ENCODE measurements at places on chromosomes 7 and 10.

DNA sequence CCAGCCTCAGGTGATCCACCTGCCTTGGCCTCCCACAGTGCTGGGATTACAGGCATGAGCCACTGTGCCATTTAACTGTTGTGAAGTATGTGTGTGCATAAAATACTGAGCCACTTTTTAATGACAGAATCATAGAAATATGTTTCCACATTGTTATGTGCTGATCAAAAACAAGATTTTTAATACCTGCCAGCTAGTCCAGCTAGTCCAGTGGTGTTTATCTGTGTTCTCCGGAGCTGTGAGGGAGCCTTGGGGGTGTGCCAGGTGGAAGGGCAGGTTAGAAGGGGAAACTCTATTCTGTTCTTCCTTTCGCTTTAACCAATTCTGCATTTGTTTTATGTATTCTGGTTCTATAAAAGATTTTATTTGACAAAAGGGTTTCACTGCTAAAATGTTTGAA is 7.0 kb downstream of the FAM221A start:
- DNase-seq: no peak

GRCh38 chr10:63266391-63267316 is 133.5 kb downstream of the NRBF2 start:
- DNase-seq: no peak

DNA sequence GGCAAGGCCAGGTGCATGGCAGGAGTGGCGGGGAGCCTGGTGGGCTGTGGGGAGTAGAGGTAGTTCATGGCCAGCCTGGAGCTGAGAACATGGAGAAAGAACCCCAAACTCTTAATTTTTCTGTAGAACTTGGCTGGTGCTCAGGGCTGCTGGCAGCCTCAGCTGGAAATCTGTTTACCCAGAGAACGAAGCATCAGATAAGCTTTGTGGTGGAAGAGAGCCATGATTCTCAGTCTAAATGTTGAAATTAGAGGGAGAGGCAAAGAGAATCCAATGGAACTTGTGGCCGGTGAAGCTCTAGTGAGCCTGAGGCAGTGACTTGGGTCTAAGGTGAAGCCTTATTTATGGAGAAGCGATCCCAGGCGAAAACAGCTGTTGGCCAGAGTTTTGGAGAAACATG is 126.4 kb downstream of the CCDC3 start:
- DNase-seq: no peak

- DNase-seq: no peak
Measured at GRCh38 chr10:125231813-125232475, 71.6 kb upstream of the CTBP2 start.

- no peak for DNase-seq
Measured at GRCh38 chr7:52507546-52508255, 527.7 kb upstream of the POM121L12 start.

- no peak for DNase-seq
Measured at GRCh38 chr7:137172105-137172590, 171.4 kb downstream of the PTN start.

- no peak for DNase-seq
Measured at GRCh38 chr10:123042708-123043408, 34.1 kb downstream of the ACADSB start.

GRCh38 chr10:19652750-19653149 is 163.5 kb upstream of the PLXDC2 start:
- DNase-seq: no peak

DNA sequence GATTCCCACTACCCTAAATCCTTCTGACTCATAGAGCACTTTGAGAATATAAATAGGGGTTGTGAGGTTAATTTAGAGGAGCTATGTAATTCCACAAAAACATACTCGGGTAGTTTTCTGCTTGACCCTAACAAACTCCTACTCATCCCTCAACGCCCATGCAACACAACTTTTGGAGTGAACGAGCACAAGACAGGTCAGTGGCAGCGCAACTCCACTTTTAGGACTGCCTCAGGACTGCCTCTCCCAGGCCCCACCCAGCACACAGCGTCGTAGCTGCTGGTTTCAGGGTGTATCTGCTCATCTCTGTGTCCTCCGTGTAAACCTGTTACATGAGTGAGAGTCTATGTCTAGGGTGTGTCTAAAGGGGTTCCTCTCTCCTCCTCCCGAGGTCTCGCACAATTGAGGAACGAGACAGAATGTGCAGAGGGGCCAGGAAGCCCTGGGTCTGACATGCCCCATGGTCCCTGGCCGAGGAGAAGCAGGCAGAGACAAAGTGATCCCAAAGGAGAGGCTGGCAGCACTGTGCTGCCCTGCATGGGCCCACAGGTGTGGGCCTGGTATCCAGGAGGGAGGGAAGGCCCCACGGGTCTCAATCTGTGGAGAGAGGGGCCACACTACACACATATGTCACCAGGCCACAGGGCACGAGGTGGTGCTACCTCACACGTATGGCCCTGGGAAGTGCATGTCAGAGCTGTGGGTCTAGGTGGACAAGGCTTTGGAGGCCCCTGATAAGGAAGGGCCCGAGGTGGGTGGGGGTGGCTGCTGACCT is 45.5 kb downstream of the CAMK2B start:
- no peak for DNase-seq

DNA sequence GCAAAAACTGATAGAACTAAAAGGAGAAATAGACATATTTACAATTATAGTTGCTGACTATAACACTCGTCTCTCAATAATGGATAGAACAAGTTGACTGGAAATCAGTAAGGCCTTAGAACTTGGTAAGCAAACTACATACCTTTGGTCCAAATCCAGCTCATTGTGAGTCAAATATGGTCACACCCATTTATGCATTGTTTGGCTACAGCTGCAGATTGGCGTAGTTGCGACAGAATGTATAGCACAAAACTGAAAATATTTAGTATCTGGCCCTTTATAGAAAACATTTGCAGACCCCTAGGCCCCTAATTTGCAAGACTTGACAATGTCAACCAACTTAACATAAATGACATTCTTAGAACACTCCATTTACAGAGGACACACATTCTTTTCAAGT is 103.6 kb upstream of the EGR2 start:
- no peak for DNase-seq

DNA sequence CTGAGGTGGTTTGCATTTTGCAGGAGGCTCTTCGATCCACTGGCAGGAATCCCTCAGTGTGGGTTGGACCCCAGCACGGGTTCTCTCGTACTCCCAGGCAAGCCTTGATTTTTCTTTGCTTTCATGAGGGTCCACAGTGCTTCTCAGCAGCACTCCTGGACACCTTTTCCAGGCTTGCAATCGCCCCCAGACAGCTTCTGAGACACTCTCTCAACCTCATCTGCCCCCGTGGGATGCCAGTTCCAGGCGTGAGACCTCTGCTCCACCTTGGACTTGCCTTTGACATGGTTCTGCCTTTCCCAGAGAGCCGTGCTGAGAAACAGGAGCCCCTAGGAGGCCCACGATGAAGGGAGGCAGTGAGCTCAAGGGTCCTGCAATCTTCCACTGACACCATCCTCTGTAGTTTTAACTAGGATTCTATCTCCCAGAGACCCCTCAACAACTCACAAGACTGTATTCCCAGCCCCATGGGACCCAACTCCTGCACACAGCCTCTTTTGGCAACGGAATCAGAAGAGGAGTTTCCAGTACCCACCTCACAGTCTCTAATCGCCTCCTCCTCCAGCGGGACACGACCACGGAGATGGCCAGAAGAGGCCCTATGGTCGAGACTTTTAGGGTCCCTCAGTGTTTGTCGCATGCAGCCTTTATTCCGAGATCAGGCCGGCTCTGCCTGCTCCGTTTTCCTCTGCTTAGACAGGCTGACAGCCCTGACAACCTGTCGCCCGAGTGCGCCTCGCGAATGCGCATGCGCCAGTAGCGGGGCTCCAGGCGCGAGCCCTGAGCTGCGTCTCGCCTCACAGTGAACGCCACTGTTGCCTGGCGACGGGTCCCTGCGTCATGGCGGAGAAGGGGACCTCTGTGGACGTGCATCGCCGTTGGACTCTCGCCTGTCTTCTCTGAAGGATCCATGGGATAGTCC is 26.0 kb upstream of the ZNF273 start:
- peak; percentile 46 for DNase-seq

DNA sequence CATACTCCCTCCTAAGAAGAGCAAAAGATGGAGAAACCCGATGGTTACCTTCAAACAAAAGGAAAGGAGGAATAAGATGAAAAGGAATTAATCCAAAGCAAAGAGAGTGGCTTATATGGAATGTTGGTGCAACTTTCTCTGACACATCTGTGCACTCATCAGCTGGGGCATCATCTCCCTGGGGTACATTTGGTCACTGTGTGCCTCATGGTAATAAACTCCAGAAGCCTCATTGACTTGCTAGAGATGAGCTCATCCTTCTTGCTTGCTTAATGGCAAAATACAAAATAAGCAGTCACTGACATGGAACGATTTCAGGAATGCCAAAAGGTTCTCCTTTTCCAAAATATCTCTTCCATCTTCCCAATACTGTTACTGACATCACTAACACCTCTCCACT is 22.5 kb downstream of the CAV1 start:
- no peak for DNase-seq

DNA sequence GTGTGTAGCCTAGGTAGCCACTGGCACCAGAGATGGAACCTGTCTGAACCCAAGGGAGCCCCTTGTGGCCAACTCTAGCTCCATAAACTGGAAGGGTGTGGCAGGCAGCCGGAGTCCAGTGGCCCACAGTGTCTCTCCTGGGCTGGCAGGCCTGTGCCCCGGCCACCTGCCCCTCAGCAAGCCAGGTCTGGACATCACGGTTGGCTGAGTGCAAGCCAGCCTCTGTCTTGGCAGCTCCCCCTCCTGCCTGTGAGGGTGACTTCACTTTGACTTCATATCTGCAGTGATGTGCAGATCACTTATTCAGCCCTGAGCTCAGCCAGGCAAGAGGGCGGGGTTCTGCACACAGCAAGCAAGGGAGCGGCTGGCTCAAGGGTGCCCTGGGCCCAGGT is 1.3 kb upstream of the RET start:
- no peak for DNase-seq

DNA sequence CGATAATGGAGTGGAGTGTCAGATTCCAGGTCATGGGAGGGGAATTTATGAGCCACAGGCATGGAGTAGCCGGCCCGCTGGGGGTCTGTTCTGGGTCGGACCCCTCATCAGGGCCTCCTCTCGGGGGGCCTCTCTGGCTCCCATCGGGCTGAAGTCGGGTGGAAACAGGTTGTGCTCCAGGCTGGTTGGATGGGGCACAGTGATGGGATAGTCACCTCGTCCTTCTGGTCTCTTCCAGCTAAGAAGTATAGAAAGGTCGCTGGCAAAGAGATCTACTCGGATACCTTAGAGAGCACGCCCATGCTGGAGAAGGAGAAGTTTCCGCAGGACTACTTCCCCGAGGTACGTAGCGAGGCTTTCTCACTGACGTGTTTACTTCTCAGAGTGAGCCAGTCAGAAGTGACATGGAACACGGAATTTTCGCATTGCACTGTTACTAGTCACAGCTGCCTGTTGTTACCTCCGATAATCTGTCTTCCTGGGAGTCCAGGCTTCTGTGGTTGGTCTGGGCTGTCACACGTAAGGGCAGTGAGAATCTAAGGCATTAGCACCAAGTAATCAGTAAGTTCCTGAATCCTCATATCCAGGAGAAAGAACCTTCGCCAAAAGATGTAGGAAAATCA is 88.3 kb downstream of the NKX6-2 start:
- no peak for DNase-seq
